ENCODE measurements at places on chromosomes 7 and 10.

DNA sequence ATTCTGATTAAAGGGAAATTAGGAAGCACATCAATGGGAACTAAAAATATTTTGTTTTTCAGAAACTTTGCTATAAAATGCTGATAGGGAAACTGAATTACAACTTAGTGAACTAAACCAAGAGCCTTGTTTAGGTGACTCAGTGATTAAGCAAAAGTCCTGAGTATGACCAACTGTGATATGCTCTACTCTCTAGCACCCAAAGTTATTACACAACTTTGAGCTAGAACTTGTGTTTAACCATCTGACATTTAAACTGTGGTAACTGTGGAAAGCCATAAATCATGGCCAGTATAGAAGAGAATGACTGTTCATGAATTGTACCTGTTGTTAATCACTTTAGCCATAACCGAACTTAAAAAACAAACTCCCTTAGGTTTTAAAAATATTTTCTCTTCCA lies 127.4 kb downstream of the ZNF365 start:
- peak; percentile 26 for DNase-seq

DNA sequence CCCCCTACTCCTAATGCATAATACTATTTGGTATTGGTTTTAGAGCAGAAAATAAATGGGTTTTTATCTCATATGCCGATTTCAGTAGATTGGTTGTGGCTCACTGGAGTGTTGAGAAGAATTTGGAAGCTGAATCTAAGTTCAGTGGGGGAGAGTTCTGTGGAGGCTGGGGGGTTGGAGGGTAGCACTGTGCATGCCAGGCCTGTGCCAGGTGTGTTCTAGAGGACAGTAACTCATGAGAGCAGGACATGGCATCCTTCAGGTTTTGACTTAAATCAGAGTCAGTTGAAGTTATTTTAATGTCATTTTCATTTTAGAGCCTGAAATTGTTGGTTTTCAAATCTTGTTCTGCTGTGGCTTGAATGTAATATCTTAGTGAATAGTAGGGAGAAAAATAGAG lies 79.5 kb downstream of the EEPD1 start:
- DNase-seq: no peak

GRCh38 chr7:70233776-70234175 lies 635.5 kb downstream of the AUTS2 start:
- no peak for DNase-seq

- DNase-seq: no peak
These were observed 61.7 kb downstream of the PTF1A start for GRCh38 chr10:23253780-23254179.

DNA sequence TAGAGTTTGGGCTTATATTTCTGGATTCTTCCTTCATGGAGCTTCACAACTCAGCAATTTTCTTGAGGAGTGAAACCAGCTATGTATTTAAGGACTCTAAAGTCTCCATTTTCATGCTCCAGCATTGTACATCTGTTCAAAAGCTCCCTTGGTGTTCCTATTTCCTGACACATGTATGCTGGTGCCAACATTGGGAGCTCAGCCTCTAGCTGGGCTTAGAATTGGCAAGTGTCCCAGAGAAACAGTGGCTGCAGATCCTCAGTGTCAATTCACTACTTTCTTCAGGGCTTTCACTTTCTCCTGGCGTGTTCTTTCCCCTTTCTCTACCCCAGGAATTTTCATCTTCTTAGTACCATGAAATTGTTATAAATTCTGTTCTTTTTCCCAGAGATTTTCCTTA lies 103.1 kb downstream of the ZNF467 start:
- peak; percentile 59 for DNase-seq

- DNase-seq: peak; percentile 84
These were observed 92.8 kb downstream of the CHN2 start for GRCh38 chr7:29287366-29287765.

DNA sequence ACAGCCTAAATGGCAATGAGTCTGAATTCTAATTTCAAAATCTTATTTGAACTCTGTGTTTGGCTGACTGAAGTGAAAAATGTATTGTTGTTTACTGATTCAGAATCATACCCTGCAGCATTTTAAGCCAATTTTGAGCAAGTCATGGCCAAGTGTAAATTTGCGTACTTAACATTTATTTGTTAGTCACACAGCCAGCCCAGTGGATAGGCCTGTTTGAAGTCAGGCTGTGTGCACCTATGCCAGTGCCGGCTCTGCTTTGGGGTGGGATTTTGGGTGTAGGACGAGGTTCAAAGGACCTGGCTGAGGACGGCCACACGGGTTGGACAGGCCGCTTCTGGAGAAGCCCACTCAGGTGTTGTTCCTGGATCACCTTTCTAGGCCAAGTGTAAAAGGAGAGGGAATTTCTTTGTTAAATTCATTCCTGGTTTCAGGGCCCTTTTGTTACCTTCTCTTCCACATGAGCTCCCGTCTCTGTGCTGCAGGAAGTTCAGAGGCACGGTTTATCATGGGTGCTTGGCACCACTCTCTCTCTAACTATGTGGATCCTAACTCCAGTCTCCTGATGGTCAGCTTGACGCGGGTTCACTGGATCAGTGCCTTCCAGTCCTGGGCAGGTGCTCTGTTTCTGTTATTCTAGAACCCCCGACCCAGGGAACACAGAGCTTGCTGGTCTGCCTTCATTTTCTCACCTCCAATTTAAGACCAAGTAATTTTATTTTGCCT lies 84.7 kb downstream of the CCNY start:
- DNase-seq: no peak

- no peak for DNase-seq
These were observed 92.8 kb upstream of the PPIF start for GRCh38 chr10:79254333-79255006.

GRCh38 chr7:3140834-3141233 lies 97.2 kb upstream of the CARD11 start:
- DNase-seq: no peak

- DNase-seq: no peak
These were observed 50.5 kb upstream of the NRP1 start for GRCh38 chr10:33385015-33385414.

DNA sequence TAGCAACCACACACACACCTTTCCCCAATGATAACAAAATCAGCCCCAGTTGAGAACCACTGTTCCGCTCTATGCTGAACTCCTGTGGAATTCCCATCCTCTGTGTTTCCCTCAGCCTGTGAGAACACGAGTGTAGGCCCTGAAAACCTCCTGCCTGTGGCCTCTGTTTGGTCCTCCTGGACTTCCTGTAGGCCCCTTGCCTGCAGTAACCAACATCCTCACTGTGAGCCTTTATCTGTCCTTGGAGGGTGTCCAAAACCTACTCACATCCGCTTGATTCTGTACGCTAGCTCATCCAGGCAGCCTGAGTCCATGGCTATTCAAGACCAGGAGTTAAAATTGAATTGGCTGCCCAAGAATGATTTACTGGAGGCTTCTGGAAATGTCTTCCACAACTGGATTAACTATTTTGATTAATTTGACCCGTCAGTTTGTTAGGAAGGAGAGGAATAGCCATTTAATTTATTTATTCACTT lies 149.8 kb downstream of the AKR1D1 start:
- peak; percentile 30 for DNase-seq

DNA sequence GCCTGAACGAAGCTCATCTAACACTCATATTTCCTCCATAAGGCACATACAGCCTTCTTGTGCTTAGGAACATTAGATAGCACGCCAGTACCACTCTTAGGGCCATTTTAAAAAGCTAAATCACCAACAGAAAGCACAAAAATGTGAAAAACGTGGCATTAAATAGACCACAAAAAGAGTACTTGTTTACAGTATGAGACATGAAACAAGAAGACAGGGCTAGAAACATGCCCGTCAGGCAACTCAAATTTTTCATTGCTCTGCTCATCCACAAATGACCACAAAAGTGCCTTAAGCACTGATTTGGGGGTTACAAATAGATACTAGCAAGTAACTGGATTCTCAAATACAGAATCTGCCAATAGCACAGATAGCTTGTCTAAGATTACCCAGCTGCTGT lies 67.8 kb downstream of the ELMO1 start:
- DNase-seq: no peak

DNA sequence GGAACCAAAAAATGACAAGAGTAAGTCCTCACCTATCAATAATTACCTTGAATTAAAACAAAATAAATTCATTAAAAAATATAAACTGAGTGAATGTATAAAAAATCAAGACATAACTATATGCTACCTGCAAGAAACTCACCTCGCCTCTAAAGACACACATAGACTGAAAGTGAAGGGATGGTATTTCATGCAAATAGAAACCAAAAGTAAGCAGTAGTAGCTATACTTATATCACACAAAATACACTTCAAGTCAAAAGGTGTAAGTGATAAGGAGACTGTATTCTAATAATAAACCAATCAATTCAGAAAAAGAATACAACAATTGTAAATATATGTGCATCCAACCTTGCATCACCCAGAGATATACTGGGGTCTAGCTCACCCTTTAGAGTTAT lies 332.6 kb downstream of the SH2D4B start:
- no peak for DNase-seq

DNA sequence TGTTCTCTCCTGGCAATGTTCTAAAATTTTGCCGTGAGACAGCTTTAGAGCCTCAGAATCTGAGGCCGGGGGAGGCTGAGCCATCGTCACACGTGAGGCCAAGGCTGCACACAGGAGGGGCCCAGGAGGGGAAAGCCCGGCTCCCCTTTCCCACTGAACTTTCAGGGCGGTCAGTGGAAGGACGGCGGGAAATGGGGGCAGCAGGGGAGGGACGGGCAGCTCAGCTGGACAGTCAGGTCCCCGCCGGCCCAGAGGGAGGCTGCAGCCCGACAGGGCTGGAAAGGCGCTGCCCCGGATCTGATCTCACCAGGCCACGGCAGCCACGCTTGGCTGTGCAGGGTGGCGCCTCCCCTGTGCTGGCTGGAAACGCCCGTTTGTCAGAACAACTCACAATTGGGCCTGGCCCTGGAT lies 43.3 kb upstream of the ADGRA1 start:
- no peak for DNase-seq

- DNase-seq: no peak
These were observed 106.9 kb upstream of the RHEB start for GRCh38 chr7:151626422-151627115.

DNA sequence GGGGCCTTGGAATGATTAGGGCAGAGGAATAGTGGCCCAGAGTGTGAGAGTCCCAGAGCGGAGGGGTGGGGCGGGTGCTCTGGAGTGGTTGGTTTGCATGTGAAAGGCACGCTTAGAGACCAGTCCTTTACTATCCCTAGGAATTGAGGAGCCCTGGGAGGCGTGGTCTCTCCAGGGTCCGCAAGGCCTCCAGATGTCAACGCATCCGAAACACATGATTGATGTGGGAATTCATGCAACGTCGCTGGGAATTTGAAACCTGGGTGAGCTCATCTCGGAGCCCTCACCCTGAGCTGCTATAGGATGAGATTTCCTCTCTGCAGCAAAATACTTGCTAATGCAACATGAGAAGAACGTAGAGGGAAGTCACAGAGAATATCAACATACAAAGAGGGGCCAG lies 51.2 kb downstream of the NPTX2 start:
- no peak for DNase-seq

DNA sequence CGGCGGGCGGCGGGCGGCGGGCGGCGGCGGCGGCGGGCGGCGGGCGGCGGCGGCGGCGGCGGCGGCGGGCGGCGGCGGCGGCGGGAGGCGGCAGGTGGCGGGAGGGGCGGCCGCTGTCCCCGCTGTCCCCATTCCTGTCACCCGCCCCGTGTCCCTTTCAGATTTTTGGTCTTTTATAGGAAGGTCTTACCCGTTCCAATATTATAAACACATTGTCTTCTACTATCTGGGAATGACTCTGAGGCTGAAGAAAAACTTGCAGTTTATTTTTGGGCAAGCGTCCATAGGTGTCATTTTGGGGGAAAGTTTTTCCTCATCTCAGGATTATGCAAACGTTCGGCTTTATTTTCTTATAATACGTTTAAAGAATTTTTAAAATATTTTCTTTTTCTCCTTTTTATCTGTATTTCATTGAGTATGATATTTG lies 578 bp downstream of the ZNF713 start:
- DNase-seq: no peak

- no peak for DNase-seq
These were observed 23.9 kb downstream of the SLC18A2 start for GRCh38 chr10:117264782-117265181.

DNA sequence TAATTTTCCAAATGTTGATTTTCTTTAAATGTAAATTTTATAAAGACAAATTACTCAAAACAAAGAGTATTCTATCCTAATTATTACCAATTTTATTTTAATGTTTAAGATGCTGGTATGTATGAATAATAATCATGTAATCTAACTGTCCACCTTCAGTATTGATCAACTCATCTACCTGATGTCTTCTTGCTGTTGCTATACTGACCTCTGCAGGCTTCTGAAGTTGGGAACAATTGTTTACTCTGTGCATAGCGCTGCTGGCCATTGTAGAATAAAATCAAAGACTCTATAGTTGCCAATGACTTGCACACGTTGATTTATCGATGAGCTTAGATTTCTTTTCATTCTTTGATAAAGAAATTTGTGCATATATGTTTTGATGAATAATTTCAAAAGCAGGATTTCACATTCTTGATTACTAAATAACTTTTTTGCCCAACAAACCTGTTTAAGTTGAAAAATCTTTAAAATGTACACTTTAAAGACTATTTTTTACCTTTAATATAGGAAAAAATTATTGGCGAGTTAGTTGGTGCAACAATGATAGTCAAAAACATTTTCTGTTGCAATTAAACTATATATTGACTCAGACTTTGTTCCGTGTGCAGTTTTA lies 282.3 kb downstream of the TFEC start:
- peak; percentile 19 for DNase-seq

GRCh38 chr10:94416896-94417295 lies 14.6 kb downstream of the TBC1D12 start:
- DNase-seq: no peak

GRCh38 chr10:122120008-122120744 lies 131.2 kb downstream of the TACC2 start:
- no peak for DNase-seq
